ENCODE measurements at places on chromosomes 2 and 18.

DNA sequence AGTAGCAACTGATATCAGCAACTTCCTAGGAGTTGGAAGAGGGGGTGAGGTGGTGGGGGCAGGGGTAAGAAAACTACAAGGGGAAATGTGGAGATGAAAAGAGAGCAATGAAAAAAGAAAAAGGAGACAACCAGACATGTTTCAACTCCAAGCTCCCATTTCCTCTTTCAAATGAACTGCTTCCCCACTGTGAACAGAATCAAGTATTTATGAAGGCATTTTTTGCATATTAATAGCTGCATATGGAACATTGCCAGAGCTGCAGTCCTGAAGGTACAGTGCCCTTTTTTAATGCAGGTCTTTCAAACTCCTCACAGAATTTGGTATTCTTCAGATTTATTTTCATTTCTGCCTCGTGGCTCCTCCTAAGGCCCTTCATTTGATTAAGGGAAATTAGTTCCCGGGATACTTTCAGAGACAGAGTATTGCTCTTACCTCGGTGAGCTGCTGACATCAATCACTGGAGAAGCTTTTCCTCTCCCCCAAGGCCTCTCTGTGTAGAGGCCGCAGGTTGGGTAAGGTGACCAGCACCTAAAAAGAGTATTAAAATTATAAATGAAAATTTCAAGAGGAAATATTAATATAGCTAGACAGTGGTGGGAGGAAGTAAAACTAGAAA, 68.4 kb downstream of the KIAA2012 start:
- no peak for DNase-seq

- no peak for DNase-seq
These were observed 27.1 kb downstream of the STPG4 start for GRCh38 chr2:47127862-47128543.

DNA sequence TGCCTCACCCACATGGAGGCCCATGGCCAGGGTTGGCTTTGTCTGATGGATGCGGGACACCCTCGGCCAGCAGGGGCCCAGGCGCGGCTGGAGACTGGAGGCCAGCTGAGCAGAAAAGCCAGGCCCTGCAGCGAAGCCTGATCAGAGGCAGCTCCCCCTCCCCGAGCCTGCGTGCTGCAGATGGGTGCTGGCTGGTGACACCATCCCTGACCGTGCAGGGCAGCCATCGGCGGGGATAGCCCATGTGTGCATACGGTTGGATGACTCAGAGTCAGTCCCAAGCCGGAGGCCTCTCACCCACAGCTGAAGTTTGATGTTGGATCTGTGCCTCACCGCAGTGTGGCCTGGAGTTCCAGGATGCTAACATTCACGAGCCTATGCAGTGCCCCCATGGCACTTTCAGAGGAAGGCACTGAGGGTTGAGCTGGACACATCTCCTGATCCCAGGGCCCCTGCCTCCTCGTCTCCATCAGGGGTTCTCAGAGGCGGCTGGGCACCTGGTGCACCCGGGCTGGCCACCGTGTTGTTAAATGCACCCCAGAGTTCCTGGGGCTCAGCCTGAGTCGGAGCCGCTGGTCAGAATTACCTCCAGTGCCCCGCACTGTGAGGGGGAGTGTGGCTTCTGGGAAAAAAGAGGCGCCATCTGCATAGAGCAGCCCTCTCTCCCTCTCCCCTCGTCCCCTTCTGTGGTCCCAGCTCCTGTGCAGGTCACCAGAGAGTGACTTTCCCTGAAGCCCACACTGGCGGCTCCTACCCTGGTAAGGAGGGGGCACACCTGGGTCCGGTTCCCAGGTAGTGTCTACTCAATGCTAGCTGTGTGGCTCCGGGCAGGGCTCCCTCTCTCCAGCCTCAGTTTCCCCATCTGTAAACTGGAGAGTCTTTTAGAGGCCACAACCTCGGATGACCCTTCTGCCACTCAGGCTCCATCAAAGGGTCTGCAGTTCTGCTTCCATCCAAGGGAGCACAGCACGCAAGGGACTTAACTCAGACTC, 19.4 kb upstream of the KIF1A start:
- DNase-seq: no peak

DNA sequence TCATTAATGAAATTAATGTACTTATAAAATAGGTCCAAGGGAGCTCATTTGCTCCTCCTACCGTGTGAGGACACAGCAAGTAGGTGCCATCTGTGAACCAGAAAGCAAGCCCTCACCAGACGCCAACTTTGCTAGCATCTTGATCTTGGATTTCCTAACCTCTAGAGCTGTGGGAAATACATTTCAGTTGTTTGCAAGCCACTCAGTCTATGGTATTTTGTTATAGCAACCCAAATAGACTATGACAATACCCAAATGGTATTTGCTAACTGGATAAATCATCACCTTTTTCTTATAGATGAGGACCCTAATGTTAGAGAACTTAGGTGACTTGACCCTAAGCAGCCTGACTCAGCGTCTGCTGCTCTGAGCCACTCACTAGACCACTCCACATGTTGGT, 379.6 kb downstream of the HRH4 start:
- no peak for DNase-seq

DNA sequence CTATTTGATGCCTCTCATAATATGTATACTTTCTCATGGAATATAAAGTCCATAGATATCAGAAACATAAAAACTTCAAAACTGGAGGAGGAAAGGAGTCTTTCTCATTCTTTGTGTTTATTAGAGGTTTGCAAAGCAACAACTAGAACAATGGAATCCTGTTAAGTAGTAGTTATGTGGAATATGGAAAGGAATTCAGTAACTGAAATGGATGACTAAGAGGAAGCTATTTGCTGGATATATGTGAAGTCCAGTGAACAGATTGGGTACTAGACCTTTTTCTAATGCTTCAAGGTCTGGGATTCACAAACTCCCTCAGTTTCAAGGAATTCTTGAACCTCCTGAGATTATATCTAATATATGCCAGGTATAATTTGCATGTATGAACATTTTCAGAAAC, 353.6 kb upstream of the FANCL start:
- DNase-seq: no peak

DNA sequence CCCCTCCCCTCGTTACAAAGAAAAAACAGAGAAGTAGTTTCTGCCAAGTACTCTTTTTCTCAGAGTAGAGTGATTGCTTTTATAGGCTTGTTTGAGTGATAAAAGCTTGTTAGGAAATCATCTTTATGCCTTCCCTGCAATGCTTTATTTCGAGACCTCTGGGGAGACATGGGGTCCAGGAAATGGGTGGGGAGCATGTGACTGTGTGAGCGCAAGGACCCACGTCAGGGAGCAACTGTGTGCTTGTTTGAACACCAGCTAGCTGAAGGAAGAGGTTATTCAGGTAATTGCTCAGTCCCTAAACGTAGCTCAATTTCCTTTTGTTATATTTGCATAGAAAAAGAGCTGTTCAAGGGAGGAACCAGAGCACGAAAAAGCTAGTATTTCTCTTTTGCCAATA, 187.3 kb downstream of the FAM210A start:
- no peak for DNase-seq

DNA sequence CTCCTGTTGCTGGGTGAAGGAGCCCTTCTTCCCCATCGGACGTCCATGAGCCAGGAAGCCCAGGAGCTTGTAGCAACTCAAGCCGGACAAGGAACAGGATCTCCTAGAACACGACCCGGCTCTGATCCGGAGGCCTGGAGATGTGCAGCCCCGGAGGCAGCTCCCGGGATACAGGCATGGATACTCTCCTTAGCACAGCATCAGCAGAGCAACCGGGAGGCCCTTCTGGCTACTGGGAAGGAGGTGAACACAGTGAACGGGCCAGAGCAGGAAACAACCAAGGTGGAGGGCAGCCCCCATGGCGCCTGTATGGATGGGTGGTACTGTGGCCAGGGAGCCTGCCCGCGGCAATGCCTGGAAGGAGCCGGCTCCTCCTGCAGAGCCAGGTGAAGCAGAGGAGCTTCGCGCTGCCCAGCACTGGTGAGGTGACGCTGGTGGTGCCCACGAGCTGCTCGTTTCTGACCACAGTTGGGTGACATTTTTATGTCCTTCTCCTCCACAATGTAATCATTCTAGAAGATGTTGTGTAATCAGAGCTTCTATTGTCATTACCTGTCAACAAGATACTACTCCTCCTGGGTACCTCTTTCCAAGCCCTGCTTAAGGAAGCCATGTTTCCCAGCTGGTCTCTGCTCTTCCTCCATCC, 94.3 kb downstream of the TWIST2 start:
- no peak for DNase-seq

- DNase-seq: no peak
These were observed 2025.6 kb upstream of the LRRTM1 start for GRCh38 chr2:82330155-82330554.

DNA sequence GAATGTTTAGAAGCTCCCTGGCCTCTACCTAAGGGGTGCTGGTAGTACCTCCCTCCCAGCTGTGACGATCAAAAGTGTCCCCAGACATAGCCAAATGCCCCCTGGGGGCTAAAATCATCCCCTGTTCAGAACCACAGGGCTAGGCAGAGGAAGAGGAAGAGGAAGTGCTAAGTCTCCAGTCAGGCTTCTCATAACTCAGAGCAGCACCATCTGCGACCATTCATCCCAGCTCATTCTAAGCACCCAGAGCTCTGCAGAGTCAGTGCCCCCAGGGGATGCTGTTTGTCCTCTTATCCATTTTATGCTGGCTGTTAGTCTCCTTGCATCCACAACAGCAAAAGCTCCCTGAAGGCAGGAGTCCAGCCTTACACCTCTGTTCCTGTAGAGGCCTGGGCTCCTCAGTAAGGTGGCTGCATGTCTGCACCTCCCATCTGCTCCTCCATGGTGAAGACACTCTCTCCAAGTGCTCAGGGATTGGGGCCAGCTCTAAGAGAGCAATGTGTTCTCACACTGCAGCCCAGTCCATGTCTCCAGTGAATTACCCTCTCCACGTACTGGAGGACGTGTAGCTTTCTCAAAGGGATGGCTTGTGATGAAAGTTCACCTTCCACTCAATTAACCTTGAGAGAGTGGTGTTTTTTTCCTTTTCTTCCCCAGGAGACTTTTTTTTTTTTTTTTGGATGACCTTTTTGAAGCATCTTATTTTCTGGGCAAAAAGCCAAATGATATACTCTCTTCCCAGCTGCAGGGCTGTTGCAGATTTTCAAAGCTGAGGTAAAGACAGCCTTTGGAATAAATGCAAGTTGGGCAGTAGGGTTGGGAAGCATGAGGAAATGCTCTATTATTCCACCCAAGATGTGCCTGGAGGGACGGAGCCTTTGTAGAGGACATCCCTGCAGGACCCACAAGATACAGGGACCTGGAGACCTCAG, 158.9 kb upstream of the SLC14A2 start:
- DNase-seq: no peak

GRCh38 chr2:105328281-105329196, 996 bp downstream of the TGFBRAP1 start:
- no peak for DNase-seq

DNA sequence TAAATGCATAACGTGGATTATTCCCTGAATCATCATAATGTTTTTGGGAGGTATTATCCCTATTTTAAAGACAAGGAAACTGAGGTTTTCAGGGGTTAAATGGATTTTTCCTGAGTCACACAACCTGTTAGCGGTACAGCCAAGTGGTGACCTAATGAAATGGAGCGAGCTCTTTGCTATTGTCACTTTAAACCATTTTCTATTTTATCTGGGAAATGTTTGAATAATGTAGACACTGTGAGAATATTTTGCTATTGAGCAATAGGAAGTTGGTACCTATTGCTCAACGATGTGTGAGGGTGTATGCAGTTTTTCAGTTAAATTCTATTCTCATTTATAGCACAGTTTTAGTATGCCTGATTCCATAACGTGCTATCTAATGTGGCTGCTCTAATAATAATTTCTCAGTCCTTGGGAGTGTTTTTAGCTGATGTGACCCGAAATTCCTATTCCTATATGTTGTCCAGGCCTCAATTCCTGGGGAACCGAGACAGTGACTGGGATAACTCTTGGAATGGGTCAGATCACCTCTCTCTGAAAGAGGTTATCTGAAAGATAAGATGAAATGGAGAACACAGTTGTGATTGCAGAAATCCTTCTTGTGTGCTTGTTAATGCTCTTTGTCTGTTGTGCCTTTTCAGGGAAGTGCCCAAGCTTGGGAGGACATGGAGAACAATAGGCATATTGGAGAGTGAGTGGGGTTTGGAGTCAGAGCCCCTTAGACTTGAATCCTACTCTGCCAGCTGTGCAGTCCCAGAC, 38.4 kb downstream of the ABCB11 start:
- DNase-seq: no peak

- DNase-seq: no peak
These were observed 326.8 kb downstream of the LRRTM1 start for GRCh38 chr2:79977792-79978191.

DNA sequence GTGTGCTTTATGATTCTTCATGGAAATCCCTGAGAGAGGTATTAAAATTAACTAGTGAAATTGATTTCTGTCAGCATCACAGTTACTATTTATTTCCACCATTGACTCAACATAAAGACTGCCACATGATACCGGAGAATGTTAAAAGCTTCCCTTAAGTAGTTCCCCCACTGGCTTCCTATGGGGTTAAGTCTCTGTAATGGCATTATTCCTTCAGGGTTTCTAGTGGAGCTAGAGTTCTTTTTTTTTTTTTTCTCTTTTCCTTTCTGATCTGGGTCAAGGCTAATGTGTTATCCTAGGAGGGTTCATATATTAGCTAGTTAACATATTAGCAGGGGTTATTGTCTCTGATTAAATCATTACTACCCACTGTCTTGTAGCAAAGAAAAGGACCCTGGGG, 1919.1 kb upstream of the PIK3C3 start:
- DNase-seq: no peak

GRCh38 chr2:86393521-86394491, 47.4 kb upstream of the KDM3A start:
- DNase-seq: no peak

- no peak for DNase-seq
These were observed 5.6 kb downstream of the ESPNL start for GRCh38 chr2:238105506-238106338.

- DNase-seq: no peak
These were observed 8.5 kb upstream of the RMDN2 start for GRCh38 chr2:37916512-37917082.

DNA sequence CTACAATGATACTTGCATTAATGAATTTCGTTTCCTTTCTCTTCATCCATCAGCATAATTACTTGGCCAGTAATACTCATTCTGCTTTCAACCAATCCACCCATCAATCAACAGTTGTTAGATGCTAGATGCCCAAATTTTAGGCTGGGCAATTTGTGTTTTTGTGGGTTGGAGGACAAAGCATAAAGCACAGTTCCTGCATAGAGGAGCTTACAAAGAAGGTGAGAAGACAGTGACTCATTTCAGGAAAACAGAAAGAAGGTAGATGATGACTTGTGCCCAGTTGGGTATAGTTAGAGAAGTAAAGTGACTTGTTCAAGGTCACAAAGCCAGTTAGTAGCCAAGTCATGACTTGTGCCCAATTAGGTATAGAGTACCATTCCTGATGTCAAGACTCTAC, 1186.8 kb upstream of the CELF4 start:
- no peak for DNase-seq

GRCh38 chr2:205701509-205701908, 19.2 kb downstream of the NRP2 start:
- no peak for DNase-seq

- DNase-seq: no peak
These were observed 77.7 kb upstream of the ATP5MC3 start for GRCh38 chr2:175259164-175259563.

- no peak for DNase-seq
These were observed 84.0 kb downstream of the POLR1A start for GRCh38 chr2:86021396-86022378.
